ENCODE measurements at places on chromosomes 13 and 19.

DNA sequence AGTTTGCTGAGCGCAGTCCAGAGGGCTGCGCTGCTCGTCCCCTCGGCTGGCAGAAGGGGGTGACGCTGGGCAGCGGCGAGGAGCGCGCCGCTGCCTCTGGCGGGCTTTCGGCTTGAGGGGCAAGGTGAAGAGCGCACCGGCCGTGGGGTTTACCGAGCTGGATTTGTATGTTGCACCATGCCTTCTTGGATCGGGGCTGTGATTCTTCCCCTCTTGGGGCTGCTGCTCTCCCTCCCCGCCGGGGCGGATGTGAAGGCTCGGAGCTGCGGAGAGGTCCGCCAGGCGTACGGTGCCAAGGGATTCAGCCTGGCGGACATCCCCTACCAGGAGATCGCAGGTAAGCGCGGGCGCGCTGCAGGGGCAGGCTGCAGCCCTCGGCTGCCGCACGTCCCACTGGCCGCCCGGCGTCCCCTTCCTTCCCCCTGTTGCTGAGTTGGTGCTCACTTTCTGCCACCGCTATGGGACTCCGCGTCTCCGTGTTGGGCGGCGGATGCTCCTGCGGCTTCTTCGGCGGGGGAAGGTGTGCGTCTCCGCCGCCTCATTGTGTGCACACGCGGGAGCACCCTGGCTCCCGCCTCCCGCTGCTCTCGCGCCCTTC lies 772 bp downstream of the GPC6 start:
- no peak for DNase-seq

DNA sequence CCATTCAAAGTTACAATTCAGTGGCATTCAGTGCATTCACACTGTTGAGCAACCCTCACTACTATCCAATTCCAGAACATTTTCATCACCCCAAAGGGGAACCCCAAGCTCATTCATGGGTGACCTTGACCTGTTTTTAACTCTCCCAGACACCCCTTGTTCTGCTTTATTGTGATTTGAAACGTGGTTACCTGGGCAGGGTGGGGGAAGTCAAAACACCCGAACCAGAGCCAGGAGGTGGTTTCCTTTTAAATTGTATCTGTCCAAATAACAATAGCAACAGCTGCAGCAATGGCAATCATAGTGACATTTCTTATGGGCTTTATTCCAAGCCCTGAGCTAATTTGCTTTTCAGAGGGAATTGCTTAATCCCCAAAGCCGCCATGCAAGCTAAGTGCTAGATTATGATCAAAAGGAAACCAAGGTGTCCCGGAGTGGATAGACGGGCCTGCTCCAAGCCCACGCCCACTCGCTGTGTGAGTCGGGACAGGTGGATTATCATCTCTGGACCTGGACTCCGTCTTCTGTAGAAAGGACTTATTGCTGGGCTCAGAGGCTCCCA lies 6.1 kb downstream of the PTGIR start:
- no peak for DNase-seq

GRCh38 chr13:51919531-51919930 lies 57.8 kb downstream of the CCDC70 start:
- DNase-seq = no peak

DNA sequence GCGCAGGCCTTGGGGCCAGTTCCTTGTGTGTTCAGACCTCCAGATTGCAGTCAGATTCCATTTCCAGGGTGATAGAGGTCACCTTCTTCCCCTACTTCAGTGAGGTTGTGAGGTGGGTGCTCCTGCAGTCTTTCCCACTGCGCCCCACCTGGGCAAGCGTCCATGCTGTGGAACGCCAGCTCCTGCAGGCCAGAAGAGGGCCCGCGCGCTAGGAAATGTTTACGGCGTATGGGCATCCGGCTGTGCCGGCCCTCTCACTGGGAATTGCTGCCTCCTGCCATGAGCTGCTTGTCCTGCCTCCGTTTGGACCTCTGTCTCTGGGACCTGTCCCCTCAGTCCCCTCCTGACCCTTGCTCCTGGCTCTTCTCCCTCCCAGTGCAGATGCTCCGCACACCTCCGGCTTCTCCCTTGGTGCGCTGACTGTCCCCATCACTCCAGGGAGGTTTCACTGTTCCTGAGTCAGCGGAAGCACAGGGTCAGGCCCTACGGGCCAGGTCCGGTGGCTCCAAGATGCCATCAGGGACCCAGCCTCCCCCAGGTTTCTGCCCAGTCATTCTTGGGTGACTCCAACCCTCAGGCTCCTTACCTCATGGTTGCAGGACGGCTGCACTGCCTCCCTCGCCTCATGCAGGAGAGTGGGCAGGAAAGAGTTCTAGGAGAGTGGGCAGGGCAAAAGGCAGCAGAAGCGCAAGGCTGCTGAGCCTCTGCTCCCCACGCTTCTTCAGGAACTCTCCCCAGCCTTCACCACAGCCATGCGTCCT lies 56.6 kb downstream of the SMARCA4 start:
- DNase-seq = no peak

DNA sequence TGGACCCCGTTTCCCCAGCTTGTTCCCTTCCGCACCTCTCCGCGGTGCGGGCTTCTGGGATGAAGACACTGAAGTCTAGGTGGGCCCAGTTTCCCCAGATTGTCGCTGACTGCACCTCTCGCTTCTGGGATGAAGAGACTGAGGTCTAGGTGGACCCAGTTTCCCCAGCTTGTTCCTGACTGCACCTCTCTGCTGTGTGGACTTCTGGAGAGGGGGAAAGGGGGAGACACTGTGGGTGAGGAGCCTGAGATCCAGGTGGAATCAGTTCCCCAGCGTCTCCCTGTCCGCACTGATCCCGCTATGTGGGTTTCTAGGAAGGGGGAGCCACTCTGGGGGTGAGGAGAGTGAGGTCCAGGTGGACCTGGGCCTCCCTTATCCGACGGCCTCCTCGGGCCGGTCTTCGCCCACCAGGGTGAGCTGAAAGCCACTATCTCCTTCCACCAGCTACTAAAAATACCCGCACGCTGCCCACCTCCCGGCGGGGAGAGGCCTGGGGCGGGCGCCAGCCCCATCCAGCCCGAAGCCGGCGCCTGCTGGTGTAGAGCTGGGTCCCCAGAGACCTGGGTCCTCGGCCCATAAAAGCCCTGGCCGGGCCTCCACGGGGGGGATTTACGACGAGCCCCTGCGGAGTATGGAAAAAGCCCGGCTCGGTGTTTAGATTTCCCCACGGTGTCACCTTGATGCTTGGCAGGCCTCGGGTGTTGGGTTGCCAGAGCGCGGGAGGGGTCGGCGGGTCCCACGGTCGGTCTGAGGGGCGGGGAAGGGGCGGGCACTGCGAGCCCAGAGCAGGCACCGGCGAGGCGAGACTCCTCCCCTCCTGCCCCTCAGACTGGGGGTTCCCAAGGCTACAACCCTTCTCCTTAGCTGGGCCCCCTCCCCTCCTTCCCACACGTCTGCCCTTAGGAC lies 10.6 kb downstream of the FUT6 start:
- DNase-seq = no peak

DNA sequence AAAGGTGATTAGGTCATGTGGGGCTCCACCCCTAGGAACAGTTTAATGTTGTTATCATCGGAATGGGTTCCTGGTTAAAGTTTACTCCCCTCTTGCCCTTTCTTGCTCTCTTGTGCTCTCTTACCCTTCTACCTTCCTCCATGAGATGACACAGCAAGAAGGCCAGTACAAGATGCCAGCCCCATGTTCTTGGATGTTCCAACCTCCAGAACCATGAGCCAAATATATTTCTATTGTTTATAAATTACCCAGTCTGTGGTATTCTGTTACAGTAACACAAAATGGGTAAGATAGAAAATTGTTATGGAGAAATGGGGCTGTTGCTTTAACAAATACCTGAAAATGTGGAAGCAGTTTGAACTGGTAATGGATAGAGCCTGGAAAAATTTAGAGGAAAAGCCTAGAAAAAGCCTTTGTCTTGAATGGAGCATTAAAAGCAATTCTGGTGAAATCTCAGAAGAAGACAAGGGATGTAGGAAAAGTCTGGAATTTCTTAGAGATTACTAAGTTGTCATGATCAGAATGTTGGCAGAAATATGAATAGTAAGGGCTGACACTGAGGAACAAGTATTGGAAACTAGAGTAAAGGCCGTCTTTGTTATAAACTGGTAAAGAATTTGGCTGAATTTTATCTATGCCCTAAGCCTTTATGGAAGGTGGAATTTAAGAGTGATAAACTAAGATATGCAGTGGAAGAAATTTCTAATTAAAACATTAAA lies 53.5 kb upstream of the TSC22D1 start:
- no peak for DNase-seq
